ENCODE measurements at places on chromosomes 16 and 17.

- no peak for DNase-seq
Measured at GRCh38 chr17:16419074-16419928, 3.9 kb downstream of the TRPV2 start.

DNA sequence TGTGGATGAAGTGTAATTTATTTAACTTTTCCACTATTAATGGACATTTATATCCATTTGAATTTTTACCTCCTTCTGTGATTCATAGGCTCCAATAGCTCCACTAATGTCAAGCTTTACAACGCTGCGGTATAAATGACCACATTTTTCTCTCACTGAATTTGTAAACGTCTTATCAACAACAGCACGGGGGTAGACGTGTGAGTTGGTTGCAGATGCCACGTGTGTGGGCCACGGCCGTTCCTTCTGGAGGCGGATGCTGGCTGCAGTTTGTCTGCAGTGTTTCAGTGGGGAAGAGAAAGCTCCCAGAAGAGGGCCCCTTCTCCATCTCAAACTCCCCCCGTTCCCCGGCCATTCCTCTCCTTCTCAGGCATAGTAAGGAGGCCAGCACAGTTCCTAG lies 68.2 kb upstream of the XYLT1 start:
- no peak for DNase-seq

DNA sequence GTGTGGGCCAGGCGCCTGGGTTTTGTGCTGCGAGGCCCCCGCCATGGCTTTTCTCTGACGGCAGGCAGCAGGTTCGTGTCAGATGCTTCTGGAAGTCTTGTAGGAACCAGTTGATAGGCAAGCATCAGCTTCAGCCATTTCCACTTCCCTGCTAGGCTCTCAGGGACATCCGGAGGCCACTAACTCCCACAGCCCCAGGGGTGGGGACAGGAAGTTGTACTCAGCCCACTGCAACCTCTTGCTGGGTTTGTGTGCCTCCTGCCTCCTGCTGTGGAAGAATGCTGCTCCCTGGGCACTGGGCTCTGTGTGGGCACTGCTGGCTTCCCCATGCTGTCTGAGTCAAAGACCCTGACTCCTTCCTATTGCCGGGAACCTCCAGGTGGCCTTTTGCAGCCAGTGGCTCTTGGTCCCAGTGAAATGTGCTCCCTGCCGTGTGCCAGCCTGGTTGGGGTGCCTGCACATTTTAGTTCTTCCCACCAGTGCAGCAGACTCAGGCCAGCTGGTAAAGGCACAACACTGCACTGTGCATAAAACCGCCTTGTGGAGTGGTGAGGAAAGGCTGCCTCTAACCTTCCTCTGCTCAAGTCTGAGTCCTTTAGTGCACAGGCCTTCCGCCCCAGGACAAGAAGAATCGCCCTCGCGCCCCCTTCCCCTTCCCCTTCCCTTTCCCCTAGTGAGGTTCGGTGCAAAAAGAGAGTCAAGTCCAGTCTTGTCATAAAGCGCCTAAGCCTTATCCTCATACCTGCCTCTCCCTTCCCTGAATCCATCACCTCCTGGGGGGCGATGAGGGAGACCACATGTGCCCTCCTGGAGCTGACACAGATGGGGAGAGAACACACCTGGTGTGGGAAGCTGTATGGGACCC lies 16.6 kb downstream of the LDHD start:
- no peak for DNase-seq

DNA sequence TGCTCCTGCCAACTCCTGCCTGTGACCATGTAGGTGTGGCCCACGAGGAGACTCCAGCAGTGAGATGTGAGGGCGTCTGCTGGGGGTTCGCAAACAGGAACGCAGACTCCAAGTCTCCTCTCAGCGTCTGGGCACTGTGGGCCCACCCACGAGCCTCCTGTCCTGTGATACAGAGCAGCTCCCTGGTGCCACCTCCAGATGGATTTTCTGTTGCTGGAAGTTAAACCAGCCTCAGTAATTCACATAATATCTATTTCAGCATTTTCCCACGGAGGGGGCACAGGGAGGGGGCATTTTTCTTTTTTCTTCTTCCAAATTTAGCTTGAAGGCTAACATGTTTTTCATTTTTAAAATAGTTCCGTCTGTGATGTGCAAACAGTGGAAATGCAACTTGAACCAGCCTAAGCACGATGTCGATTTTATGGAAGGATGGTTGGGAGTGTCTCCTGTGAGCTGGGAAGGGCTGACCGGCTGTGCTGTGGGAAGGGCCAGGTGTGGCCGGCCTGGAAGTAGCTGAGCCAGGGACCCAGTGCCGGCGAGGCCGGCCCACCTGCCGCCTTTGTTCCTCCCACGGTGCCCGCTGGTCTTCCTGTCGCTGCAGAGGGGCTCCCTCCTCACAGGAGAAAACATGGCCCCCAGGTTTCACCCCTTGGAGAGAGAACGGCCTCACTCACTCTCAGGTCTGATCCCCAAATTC lies 3.9 kb upstream of the RAB40B start:
- no peak for DNase-seq

DNA sequence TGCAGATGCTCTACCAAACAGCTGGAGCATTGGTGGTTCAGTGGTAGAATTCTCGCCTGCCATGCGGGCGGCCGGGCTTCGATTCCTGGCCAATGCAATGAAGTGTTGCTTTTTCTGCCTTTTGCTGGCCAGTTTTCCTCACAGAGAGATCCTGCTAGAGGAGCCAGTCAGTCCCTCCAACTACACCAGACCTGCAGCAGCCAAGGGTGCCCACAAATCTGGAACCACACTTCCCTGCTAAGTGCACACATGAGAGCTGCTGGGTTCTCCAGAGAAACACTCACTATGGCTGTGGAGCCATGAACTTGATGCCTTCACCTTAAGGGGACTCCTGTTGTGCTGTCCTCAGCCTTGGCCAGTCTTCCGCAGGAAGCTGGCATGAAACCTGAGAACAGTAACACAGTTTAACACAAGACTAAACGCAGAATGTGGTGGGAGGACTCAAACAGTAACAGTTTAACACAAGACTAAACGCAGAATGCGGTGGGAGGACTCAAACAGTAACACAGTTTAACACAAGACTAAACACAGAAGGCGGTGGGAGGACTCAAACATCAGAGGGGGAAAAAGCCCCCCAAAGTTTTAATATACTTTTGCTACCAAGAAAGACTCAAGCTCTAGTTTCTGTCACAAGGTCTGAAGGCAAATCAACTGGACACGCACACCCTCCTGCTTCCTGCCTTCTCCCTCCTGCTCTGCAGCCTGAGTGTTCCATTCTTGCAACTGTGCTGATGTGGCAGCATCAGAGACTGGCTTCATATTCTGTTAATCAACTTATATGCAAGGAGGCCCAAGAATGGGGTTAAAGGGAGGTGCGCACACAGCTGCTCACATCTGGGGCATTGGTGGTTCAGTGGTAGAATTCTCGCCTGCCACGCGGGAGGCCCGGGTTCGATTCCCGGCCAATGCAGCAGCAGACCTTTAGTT lies 12.0 kb downstream of the VAC14 start:
- no peak for DNase-seq

- no peak for DNase-seq
Measured at GRCh38 chr17:66423056-66423955, 120.9 kb downstream of the PRKCA start.

- no peak for DNase-seq
Measured at GRCh38 chr16:69217433-69217832, 30.5 kb downstream of the SNTB2 start.

GRCh38 chr16:53369921-53370320 lies 64.3 kb upstream of the RBL2 start:
- DNase-seq: no peak

GRCh38 chr17:74699236-74699635 lies 13.5 kb downstream of the CD300LF start:
- peak; percentile 16 for DNase-seq

- no peak for DNase-seq
Measured at GRCh38 chr16:74447578-74447977, 26.3 kb upstream of the CLEC18B start.

GRCh38 chr16:74046524-74046923 lies 250.1 kb upstream of the PSMD7 start:
- no peak for DNase-seq

DNA sequence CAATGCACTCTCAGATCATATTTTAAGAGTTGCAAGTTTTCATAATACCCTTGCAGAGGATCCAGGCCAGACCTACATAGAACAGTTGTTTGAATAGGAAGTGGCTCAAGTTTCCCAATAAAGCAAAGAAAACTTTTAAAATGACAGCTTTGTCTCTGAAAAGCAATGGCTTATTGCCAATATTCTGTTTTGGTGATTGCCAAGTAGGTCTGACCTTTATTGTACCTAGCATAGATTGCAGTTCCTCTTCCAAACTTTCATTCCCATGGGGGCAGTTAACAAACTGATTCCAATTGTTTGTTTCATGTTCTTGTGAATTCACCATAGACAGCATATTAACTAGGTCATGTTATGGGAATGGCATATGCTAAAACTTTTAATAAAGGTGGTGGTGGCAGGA lies 664.6 kb upstream of the CA10 start:
- DNase-seq: no peak

- DNase-seq: no peak
Measured at GRCh38 chr17:9330141-9330540, 245.5 kb downstream of the STX8 start.

DNA sequence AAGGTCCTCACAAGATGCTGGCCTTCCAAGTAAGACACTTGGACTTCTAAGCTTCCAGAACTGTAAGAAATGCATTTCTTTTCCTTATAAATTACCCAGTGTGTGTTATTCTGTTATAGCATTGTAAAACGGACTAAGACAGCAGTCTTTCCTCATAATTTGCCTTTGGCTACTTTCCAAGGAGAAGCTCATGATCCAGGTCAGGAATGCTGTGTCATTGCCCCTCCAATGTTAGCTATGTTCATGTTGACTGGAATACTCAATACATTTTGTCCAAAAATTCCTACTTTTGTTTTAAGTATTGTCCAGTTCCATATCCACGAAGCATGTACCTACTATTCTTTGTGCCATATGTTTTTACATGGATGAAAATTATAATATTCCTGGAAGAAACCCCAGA lies 234.6 kb downstream of the HS3ST3A1 start:
- DNase-seq: no peak

DNA sequence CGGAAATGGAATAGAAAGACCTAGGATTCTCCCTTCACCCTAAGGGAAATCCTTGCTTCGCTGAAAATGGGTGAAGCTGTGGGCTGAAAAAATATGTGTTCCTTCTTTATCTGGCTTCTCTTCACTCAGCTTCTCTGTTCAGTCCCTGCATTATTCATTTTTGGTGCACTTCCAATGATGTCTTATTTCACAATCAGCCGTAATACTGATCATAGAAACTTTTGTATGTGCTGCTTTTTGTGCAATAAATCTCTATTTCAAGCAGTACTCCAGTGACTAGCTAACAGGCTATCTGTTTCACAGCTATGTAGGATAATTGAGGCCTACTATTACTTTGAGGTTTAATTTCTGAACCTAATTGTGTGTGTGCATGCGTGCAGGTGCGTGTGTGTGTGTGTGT lies 144.6 kb downstream of the FOXL1 start:
- DNase-seq: no peak

DNA sequence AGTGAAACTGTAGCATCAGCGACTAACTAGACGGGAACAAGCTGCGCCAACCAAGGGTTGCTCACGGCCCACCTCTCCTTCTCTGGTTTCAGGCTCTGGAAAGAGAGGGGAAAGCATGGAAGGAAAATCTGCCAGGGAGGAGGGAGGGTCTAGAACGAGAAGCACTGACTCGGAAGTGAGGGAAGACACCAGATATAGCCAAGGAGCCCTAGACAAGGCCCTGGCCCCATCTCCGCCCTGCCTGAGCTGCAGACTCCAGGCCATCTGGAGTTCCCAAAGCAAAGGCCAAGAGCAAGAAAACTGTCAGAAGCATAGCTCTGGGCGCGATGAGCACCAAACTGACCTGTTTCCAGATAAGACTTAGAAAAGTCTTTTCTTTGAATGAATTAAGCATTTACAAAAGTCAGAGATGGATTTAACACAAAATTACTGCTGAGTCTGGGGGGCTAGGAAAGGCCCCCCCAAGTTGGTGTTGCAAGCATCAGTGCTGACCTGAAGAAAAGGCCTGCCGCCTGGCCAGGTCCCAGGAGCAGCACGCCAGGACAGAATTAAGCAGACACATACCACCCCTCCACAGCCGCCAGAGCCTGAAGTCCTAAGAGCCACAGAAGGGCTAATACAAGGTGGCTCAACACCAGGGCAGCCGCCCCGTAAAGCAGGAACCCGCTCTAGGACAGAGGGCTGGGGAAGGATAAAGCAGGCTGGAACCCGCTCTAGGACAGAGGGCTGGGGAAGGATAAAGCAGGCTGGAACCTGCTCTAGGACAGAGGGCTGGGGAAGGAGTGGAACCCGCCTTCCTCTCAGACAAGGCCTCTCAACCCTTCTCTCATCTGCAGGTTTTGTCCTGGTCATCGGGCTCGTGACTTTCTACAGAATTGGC lies 20.7 kb downstream of the TMEM204 start:
- no peak for DNase-seq

GRCh38 chr17:70187383-70187782 lies 18.1 kb downstream of the KCNJ2 start:
- no peak for DNase-seq

DNA sequence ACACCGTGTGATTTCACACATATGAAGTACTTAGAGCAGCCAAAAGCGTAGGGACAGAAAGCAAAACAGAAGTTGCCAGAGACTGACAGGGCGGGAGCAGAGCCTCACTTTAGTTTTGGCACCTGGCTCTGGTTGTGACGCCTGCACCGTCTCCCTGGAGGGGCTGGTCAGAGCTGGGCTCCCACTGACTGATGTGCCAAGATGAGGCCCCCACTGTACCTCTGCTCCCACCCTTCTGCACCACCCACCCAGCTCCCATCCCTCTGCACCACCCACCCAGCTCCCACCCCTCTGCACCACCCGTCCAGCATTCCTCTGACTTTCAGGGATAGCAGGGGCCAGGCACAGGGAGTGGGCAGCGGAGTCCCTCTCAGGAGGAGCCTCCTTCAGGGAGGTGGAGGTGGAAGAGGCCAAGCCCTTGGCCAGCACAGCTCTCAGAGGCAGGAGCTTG lies 3.2 kb upstream of the PRSS21 start:
- no peak for DNase-seq

DNA sequence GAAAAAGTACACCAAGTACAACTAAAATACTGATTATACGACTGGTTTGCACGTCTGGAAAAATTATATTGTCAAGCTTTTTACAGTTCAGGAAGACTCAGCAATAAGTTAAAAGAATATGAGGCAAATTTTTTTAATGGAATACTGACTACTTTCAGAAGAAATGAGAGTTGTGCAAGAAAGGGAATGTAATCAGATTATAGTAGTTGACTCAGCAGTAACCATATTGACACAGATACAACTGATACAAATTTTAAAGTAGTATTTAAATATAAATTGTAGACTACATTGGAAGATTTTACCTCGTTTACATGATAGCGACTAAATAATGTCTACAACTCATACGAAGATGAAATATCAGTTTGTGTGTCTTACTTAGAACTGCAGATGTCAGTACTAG lies 16.7 kb downstream of the ASGR2 start:
- DNase-seq: no peak
